ENCODE measurements at places on chromosomes 6 and 20.

GRCh38 chr20:22371843-22372242 lies 212.5 kb downstream of the FOXA2 start:
- DNase-seq = peak; percentile 2

GRCh38 chr20:52410182-52410647 lies 218.6 kb upstream of the ZFP64 start:
- DNase-seq = no peak

DNA sequence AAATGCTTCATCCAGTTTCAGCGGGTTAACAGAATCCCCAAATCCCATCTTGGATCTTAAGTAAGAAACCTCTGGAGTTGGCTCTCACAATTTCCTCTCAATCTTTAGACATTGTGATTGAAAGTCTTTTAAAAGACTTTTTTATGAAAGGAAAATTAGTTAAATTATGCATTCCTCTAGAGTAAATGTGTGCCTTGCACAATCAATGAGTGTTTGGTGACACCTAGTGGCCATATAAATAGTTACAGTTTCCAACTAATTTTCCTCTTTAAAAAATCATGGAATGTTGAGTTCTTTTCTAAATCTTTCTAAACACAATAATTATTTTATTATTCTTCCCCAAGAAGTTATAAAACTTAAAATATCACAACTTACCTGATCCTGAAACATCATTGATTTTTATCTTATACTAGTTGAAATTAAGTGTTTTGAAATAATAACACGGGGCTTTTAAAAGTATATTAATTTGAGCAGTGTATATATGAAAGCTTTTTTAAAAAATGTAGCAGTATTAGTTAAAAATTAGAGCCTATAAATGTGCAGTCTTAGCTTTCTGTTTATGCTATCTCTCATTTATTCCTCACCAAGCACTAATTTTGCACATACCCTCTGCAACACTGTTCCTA lies 66.4 kb downstream of the PKHD1 start:
- DNase-seq = no peak

- no peak for DNase-seq
Measured at GRCh38 chr6:5936140-5936539, 70.6 kb downstream of the NRN1 start.

DNA sequence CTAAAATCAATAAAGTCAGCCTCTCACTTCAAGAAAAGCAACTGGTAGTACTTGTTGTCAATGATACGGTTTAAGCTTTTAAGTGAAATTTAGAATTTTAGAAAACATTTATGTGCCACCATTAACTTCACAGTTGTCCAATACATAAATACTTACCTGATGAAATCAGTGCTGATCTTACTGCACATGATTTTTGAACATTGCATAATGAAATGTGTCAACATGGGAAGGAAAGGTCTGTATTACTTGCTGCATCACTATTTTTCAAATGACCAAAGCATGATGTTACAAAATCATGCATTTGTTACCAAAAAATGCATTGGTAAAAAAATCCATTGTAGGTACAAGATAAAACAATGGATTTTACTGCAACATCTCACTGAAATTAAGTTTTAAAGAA lies 284.3 kb downstream of the EPM2A start:
- no peak for DNase-seq

- no peak for DNase-seq
Measured at GRCh38 chr6:4169028-4169789, 33.8 kb upstream of the ECI2 start.

GRCh38 chr20:39873286-39873685 lies 815.8 kb downstream of the MAFB start:
- no peak for DNase-seq

GRCh38 chr6:85129881-85130280 lies 320.0 kb upstream of the NT5E start:
- DNase-seq = no peak

GRCh38 chr6:111031151-111031550 lies 49.3 kb downstream of the RPF2 start:
- DNase-seq = no peak

GRCh38 chr20:14820771-14821170 lies 483.4 kb upstream of the FLRT3 start:
- no peak for DNase-seq

DNA sequence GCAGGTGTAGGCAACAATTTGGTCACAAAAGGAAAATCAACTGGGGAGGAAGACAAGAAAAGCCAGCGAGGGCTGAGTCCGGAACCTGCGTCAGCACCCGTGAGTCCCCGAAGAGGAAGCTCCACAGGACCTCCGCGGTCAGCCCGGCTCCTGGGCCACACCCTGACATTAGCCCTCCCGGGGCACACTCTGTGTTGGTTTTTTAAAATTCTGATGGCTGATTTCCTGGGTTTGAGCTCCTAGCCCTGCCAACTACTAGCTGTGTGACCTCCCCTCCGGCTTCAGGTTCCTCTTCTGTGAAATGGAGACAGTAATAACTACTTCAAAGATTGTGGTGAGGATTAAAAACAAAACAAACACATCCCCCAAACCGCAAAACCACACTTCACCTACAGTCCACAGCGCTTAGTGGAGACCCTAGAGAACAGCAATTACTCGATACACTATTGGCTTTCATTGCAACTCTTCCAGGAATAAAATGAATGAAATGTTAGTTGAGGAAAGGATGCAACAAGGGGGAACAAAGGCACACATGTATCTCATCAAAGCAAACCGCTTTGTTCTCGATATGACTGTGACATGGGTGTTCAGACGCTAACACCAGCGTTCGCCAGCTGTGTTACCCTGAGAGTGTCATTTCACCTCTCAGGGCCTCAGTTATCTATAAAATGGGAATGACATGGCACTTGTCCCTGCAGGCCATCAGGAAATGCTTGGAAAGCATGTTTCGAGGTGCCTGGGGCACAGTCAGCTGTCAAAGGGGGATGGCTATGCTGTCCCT lies 985 bp downstream of the ZBP1 start:
- no peak for DNase-seq

DNA sequence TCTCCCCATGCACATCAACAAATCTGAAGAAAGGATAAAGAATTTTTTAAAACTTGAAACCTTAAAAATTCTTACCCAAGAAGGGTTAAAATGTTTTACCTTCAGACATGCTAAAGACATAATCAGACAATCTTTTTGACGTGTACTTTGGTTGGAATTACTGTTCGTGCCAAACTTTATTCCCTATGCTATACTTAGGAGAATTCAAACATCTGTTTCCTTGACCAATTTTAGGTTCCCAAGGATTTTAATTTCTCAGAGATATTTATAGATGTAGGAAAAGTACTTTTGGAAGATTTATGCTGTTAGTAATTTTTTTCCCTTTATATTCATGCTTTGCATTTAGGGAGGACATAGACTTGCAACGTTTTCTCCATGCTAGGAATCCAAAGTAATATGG lies 108.4 kb downstream of the AFG1L start:
- no peak for DNase-seq

DNA sequence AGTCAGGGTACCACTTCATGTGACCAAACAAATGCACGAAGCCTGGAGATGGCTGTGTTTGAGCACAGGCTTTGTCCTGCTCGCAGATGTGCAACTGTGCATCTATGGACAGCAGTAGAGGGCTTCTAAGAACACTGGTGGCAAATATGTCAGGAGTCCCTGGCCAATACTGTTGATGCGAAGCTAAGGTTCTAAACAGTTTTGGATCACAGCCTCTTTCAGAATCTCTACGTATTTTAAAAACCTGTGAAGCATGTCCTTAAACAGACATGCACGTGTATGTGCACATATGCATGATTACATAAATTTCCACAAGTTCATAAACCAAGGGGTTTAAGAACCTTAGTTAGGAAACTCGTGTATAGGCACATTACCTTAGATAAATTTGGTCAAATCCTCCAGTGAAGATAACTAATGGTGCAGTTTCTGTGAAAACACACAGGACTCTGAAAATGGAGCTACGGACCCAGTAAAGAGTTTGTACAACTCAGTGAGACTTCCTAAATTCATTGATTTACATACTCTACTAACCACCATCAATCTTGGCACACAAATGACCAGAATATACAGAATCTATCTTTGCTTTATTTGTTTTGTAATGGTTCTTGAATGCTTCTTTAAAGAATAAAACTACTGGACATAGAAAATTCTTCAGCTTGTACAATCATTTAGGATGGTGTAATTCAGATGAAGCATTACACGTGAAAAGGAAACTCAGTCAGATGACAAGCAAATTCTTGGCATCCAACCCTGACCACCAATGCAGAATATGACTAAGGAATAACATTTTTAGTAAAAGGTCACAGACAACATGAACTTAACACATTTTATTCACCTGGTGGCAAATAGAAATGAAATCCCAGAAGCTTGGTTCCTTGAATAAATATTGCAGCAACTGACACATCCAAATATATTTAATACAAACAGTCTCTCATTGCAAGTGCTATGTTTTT lies 27.4 kb downstream of the KCNQ5 start:
- no peak for DNase-seq

DNA sequence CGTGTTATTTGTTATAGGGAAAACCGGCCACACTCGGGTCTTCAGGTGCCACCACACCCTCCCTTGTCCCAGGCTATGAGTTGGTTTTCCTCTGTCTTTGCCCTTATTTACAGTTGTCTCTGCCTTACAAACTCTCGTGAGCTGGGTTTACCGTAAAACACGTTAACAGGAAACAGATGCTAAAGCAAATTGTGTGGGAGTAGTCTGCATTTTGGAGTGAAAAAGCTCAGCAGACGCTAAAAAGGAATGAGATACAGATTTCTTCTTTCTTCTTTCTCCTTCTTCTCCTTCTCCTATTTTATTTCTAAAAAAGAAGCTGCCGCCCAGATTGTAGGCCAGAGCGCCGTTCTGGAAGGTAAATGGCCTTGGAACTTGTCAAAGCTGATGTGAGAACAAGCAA lies 51.9 kb downstream of the APCDD1L start:
- DNase-seq = no peak

DNA sequence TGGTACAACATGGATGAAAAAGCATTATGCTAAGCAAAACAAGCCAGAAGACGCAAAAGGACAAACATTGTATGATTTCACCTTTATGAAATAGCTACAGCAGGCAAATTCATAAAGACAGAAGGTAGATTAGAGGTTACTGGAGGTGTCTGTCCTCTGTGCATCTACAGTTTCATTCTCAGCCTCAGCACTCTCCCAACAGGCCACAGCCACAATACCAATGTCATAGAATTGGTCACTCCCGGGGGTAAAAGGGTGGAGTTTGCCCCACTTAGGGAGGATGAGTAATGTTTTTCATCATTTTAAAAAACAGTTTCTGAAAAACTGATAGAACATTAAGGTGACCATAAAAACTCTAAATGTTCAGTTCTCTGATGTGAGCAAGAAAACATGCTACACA lies 17.2 kb upstream of the TMX4 start:
- no peak for DNase-seq

- no peak for DNase-seq
Measured at GRCh38 chr6:156866220-156867015, 89.2 kb downstream of the ARID1B start.

DNA sequence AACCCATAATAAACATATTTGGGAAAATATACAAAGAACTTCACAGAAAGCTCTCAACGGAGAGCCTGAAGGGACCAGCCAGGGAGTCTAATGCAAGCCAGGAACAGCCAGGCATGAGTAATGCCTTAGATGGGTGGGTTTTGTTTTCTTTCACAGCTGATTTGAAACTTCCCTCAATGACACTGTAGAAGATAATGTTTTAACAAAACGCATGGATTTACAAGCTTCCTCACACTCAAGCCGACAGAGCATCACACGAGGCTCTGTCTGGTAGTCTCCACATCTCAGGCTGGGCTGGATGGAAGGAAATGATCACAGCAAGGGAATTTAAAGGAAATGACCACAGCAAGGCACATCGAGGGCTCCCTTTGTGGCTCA lies 113.9 kb downstream of the GMPR start:
- no peak for DNase-seq

- no peak for DNase-seq
Measured at GRCh38 chr20:53224851-53225250, 252.7 kb downstream of the TSHZ2 start.

- DNase-seq = no peak
Measured at GRCh38 chr20:40612247-40612646, 76.8 kb downstream of the MAFB start.

- DNase-seq = no peak
Measured at GRCh38 chr20:23582293-23582692, 14.0 kb upstream of the CST9L start.

GRCh38 chr6:71033171-71033570 lies 76.3 kb upstream of the B3GAT2 start:
- DNase-seq = no peak

GRCh38 chr20:34343458-34344211 lies 19.4 kb upstream of the ITCH start:
- DNase-seq = no peak

GRCh38 chr6:12012558-12013306 lies 620 bp downstream of the HIVEP1 start:
- no peak for DNase-seq

DNA sequence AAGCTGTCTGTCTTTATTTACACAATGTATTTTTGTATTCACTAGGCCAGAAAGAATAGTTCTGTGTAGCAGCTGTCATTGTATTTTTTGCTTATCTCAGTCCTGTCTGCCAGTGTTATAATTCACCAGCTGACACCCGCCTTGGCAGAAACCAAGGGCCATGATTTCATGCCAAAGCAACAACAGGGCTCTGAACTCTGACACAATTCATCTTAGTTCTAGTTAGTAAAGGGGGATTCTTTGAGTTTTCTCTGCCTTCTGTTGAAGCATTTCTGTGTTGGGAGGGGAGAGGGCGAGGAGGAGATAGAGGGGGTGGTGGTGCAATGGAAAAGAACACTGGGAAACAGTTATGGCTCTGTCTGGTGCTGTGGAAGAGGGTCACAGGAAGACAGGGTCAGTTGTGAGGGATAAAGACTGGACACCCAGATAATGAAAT lies 684.6 kb upstream of the MARCKS start:
- no peak for DNase-seq

- no peak for DNase-seq
Measured at GRCh38 chr6:105359419-105360370, 43.2 kb downstream of the PREP start.

DNA sequence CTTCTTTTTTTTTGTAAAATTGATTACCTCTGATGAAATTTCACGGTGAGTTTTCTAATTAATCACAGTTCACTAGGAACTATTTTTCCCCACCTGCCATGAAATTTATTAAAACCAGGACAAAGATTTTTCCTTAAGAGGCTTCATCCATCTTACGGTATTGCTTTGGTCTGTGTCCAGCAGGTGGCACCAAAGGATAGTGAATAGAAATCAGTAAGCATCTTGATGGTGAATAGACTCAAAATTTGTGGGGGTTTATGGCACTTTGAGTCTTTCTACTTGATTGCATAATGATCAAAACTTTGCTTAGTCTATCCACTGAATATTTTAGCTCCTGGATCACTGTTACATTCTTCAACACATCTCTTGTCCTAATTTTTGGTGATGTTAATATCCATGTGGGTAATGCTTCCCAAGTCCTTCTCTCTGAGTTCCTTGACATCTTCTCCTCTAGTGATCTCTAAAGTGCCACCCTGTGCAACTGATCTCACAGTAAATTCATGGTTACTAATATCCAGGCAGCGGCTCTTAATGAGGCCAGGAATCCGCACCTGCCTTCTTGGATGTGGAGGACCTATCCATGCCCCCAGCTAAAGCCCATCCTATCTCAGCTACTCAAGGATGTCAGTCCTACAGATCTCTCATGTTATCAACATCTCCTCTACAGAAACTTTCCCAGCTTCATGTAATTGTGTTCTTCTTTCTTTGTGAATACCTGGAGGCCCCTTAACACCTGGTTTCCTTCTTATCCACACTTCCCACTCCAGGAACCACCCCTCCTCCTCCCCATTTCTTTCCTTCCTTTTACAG lies 54.5 kb downstream of the STMND1 start:
- peak; percentile 48 for DNase-seq

GRCh38 chr6:21341910-21342309 lies 251.6 kb upstream of the SOX4 start:
- DNase-seq = no peak
